BJ (cell line): ENCODE measurements at places on chromosomes 12 and 14. TPM values are rescaled to one million over a fixed set of nuclear protein-coding genes. Genes with fewer than 3 reads are reported as not detected.

GRCh38 chr12:6548966-6549683 lies 6.7 kb downstream of the IFFO1 start:
- DNase-seq: no peak

KRT4 gene
- 0.06 and 0.12 TPM in 2 replicates for polyA plus RNA-seq

ESPL1 gene
- polyA plus RNA-seq: 3.0 and 7.3 TPM in 2 replicates

- DNase-seq: no peak
These were observed 24.1 kb downstream of the PRIMA1 start for GRCh38 chr14:93764211-93764659.

DNA sequence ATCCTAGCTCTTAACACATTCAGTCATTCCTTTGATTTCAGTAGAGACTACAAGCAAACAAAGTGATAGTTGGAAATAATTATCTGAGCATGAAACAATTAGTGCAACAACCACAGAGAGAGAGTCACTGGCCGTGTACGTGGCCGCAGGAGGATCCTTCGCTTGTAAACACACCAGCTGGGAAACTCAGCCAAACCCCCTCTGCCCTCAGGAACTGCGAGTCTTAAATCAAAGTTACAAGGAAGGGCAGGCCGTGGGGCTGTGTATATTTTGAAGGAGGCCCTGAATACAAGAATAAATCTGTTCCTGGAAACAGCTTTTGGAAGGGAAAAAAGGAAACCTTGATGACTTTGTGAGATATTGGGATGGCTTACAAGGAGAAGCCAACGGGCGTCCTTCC lies 164.5 kb downstream of the ANO2 start:
- no peak for DNase-seq

- DNase-seq: no peak
These were observed 44.6 kb upstream of the KRAS start for GRCh38 chr12:25295361-25295760.

- no peak for DNase-seq
These were observed 38.3 kb upstream of the FAR2 start for GRCh38 chr12:29110506-29111442.

DNA sequence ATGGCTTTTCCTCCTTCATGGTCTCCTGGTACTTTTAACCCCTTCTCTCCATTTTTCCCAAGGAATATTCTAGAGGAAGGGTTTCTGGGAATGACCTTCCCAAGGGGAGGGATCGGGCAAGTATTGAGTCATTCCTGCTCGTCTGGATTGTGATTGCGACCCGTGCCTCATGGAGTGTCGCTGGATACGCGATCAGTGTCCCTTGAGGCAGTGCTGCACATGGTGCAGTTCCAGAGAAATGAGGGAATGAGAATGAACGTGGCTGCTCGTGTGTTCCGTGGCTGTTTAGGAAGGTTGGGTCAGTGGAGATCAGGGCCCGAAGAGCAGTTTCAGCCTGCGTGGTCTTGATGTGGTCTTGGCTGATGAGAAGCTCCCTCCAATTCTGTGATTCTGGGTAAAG lies 234.4 kb downstream of the CACNA1C start:
- no peak for DNase-seq

GPR132 gene
- polyA plus RNA-seq: 0.06 and 0.13 TPM in 2 replicates
